ENCODE measurements at places on chromosomes 4 and X.
A peak's percentile ranks its signal among the peaks of the same experiment; 100 is the strongest.

DNA sequence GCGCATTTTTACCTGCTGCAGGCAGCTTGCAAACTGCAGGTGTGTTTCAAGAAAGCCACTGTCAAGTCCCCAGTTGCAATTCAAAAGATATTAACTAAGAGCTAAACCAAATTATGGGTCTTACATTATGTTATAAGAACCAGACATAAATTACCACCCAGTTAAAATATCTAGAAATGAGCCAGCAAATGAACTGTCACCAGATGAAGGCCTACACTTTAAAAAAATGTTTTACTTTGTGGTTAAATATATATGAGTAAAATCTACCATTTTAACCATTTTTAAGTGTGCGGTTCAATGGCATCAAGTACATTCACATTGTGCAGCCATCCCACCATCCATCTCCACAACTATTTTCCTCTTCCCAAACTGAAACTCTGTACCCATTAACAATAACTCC is 32.0 kb upstream of the TMEM131L start:
- DNase-seq: no peak

DNA sequence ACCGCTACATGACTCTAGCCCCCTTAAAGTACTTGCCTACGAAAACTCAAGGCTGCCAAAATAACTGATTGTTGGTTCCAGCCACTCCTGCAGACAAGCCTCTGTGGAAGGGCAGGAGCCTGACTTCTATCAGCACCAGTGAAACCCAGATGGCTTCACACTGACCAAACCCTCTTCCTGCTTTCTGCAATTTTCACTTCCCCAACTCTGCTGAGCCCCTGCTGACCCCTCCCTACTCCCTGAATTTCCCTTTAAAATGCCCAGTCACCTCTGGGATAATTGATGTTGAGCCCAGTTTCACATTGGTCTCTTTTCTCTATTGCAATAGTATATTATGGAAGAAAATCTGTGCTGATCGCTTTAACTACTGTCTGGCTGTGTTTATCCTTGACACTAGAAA is 61.6 kb upstream of the STS start:
- no peak for DNase-seq

DNA sequence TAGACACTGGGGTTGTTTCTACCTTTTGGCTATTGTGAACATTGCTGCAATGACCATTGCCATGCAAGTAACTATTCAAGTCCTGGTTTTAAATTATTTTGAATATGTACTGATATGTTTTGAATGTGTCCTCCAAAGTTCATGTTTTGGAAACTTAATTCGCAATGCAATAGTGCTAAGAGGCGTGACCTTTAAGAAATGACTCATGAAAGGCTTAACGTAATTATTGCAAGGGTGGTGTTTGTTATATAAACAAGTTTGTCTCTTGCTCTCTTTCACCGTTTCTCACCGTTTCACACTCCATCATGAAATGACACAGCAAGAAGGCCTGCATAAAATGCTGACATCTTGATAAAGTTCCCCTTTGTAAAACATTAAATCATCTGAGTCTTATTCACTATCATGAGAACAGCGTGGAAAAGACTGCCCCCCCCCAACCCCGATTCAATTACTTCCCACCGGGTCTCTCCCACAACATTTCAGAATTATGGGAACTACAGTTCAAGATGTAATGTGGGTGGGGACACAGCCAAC is 506.9 kb upstream of the FAM47C start:
- no peak for DNase-seq

DNA sequence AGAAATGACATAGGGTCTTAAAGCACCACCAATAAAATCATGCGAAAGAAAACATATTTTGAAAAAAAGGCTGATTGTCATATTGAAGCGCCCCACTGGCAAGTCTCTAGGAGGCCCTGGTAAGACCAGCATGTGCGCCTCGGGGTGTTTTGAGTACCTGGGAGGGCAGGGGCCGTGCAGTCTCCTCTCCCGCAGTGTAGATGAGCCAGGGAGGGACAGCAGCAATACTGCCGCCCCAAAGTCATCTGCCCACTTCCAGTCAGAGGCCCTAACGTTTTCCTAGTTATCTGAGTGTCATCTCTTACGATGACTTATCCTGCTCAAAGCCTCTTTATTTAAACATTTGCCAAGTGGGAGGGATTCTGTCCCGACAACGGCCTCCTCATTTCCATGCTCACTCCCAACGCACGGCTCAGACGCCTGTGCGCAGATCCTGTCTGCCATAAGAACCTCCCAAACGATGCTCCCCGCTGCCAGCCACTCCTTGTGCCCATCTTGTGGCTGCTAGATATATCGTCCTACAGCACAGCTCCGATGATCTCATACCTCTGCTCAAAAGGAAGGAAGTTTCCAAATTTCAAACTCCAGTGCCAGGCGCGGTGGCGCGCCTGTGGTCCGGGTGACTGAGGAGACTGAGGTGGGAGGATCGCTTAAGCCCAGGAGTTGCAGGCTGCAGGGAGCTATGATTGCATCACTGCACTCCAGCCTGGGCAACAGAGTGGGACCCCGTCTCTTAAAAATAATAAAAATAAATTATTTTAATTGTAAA is 17.2 kb upstream of the SCRG1 start:
- DNase-seq: peak; percentile 78

GRCh38 chr4:146472404-146472803 is 49.3 kb downstream of the SLC10A7 start:
- no peak for DNase-seq

DNA sequence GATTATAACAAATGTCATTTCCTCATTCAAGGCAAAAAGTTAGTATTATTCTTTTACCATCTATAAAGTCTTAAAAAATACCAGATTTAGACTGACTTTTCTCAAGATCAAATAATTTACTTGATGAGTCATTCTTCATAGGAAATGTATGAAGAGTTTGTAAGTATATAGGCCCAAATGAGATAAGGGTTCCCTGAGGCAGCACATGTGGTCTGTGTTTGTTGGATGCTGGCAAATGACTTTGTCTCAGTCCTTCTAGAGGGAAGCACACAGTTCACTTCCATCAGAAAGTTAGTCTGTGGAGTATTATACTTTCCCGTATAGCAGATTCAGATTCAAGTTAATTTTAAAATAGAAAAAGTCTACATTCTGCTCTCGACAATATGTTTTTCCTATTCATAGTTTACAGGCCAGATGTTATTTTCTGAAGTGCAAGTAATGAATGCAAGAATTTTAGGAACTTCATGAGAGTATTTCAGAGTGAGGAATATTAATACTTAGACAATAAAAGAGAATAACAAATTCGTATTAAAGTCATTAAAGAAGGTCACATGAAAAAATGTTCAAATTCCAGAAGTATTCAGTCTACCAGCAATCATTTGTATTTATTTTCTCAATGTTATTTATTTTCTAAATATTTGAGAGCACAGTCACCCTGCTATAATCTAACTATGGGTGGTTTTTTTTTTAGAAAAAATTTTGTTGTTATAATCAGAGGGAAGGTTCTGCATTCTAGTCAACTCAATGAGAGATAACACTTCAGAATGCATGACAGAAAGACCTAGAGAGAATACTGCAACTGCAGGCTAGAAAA is 601.8 kb upstream of the ZFP42 start:
- no peak for DNase-seq

Measured in A172 (cell line).